Progenitor cell of endocrine pancreas (in vitro differentiated cells): ENCODE measurements at places on chromosomes 7 and 10. TPM values are rescaled to one million over a fixed set of nuclear protein-coding genes. Genes with fewer than 3 reads are reported as not detected.

DNA sequence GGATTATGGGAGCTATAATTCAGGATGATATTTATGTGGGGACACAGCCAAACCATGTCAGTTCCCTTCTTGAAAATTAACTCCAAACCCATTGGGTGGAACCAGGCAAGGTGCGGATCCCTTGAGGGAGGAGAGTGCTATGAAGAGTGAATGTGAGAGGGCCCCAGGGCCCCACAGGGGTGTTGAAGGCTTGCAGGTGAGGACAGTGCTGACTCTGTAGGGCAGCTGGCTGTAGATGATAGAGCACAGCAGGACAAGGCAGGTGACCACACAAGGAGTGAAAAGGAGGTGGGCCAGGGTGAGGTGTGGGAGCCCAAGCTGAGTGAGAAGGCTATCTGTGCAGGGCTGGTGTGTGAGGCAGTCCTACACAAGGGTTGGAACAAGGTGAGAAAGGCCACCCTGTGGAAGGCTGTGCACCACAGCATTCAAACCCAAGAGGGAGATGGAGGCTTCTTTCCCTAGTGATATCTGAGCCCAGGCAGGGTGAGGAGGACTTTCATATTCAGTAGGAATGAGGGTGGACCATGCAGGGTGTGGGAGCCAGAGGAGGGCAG, 746.0 kb upstream of the CELF2 start:
- H3K36me3 ChIP-seq: no peaks in the 10 kb centered on the region
- H3K27me3 ChIP-seq: peaks cover 4% of the 10 kb centered on the region
- H3K4me3 ChIP-seq: no peak overlapping the region
- DNase-seq: no peak

DNA sequence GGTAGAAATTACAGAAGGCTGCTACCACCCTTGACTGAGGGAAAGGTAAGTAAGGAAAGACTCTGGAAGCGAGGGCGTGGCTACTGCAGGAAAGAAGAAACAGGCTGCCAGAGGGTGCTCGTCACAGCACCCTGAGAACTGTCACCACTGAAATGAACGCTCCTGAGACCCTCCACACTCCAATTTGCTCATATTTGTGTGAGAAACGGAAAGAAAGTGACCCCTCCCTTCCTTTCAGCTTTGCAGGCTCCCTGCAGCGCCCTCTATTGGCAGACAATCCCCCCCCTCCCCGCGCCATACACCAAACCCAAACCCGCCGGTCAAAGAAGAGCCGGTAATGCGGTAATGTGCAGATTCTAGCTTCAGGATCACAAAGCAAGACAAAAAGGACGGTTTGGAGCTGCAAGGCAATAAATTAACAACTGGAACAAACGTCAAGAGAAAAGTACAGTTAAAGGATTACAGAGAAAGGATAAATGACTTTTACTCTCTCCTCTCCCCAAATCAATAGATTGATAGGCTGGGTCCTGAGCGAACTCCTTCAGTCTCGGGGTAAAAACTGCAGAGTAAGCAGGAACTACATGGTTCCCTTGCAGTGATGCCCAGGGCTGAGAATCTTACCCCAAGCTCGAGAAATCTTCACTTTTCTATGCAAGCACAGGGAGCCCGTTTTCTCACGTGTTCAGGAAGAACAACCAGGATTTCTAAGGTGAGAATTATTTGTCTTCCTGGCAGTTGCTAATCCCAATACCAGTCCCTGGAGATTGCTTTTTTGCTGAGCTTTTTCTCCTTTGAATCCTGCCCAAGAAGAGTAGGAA, 47.6 kb downstream of the STEAP1B start:
- no peaks in the 10 kb centered on the region for H3K36me3 ChIP-seq
- H3K4me3 ChIP-seq: peak overlapping the region; percentile 67
- H3K27me3 ChIP-seq: peaks cover 12% of the 10 kb centered on the region
- peaks cover 10% of the 10 kb centered on the region for H3K4me1 ChIP-seq

- H3K27me3 ChIP-seq: no peaks in the 10 kb centered on the region
- no peak overlapping the region for H3K27ac ChIP-seq
- no peak overlapping the region for H3K4me3 ChIP-seq
- H3K36me3 ChIP-seq: no peaks in the 10 kb centered on the region
- DNase-seq: no peak
These were observed 61.2 kb upstream of the YAE1 start for GRCh38 chr7:39504963-39505362.

Gene ADCYAP1R1
- 0.07 TPM in 1 of 2 replicates, not detected in the other for total RNA-seq

DNA sequence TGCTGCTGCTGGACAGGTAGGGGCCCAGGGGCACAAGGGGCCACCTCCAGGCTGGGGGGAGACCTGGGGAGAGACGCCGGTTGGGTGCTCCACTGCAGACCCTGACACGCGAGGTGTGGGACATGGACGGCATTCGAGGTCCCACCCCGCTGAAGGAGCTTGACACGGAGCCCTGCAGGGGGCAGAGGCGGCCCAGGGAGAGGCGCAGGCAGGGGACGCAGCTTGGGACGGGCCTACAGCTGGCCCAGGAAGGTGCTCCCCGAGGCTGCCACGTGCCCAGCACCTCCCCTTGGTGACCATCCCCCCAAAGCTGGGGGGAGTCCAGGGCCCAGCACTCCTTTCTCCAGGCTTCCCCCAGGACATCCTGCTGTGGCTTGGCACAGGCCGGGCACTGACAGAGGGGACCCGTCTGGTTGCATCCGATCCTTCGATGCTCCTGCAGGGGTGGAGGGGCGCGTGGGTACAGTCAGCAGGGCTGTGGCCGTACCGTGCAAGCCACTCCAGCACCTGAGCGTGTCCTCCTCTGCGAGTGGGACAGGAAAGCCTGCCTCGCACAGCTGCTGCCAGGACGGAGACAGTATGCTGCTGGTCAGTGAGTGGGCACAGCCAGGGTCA, 174.4 kb downstream of the ELFN1 start:
- H3K36me3 ChIP-seq: peaks cover 4% of the 10 kb centered on the region
- H3K27me3 ChIP-seq: no peaks in the 10 kb centered on the region
- peaks cover 1% of the 10 kb centered on the region for H3K4me1 ChIP-seq
- no peak overlapping the region for H3K27ac ChIP-seq

Gene SPDYE5
- not detected in 2 replicates for total RNA-seq

Gene COL13A1
- total RNA-seq: 0.43 and 0.47 TPM in 2 replicates

Gene HTR7
- total RNA-seq: 0.93 TPM in 2 replicates

Gene ITGB8
- 37.2 and 38.6 TPM in 2 replicates for total RNA-seq

GRCh38 chr10:78533098-78533497, 499.4 kb downstream of the RPS24 start:
- H3K4me1 ChIP-seq: peaks cover 28% of the 10 kb centered on the region
- DNase-seq: no peak
- H3K27ac ChIP-seq: no peak overlapping the region
- peaks cover 5% of the 10 kb centered on the region for H3K27me3 ChIP-seq
- H3K36me3 ChIP-seq: no peaks in the 10 kb centered on the region

DNA sequence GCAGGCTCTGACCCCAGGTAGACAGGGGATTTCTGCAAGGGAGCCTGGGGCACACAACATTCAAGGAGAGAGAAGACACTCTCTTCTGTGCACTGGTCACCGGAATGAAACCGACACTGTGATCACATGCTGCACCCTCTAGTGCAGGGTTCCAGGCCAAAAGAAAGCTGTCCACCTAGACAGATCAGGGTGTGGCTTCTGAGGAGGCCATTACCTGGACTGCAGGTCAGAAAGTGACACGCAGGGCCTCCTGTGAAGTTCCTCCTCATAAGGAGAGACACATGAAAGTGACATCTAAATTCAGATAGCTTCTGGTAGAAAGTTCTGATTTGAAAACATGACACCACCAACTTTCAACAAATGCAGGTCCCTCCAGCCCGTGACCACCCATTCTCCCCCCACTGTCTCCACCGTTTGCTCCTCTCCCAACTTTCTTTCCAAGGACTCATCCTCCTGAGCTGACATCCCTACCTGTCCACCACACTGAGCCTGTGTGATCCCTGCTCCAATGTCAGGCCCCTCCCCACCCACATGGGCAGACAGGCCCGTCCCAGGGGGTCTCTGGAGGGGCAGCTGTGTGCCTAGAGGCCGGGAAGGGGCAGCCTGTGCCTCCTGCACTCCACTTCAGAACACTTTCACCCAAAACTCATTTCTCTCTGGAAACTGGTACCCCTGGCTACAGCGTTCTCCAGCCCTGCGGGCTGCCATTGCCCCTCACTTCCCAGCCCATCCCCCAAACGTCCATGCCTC, 198.0 kb downstream of the TNS3 start:
- peaks cover 61% of the 10 kb centered on the region for H3K4me1 ChIP-seq
- H3K36me3 ChIP-seq: peaks cover 14% of the 10 kb centered on the region
- H3K27me3 ChIP-seq: no peaks in the 10 kb centered on the region
- H3K27ac ChIP-seq: no peak overlapping the region
- DNase-seq: no peak
- H3K4me3 ChIP-seq: no peak overlapping the region

GRCh38 chr7:44338600-44338999, 13.2 kb upstream of the CAMK2B start:
- H3K4me1 ChIP-seq: no peaks in the 10 kb centered on the region
- H3K27me3 ChIP-seq: peaks cover 26% of the 10 kb centered on the region
- no peaks in the 10 kb centered on the region for H3K36me3 ChIP-seq
- H3K27ac ChIP-seq: no peak overlapping the region

DNA sequence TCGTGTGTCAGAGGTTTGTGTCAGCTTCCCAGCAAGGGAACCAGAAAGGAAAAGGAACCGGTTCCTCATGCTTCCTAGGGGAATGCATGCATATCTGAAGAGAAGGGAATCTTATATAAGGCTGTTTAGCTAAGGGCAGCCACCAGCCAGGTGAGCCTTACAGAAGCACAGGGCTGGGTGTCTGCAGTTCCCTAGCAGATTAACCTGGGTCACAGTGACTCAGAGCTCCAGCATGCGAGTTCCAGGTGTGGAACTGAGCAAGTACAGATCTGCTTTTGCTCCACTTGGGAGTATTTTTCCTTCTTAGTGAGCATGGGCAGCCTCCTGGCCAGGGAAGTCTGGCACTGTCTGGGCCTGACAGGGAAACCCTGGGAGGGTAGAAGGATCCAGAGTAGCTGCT, 957 bp upstream of the ANKRD2 start:
- no peak overlapping the region for H3K27ac ChIP-seq
- no peaks in the 10 kb centered on the region for H3K4me1 ChIP-seq
- no peaks in the 10 kb centered on the region for H3K36me3 ChIP-seq
- H3K27me3 ChIP-seq: no peaks in the 10 kb centered on the region
- DNase-seq: no peak

Gene RRP12
- total RNA-seq: 33.5 and 36.6 TPM in 2 replicates

GRCh38 chr7:114784177-114784576, 137.7 kb upstream of the MDFIC start:
- H3K4me1 ChIP-seq: no peaks in the 10 kb centered on the region
- no peaks in the 10 kb centered on the region for H3K36me3 ChIP-seq
- H3K27me3 ChIP-seq: no peaks in the 10 kb centered on the region
- H3K4me3 ChIP-seq: no peak overlapping the region
- no peak for DNase-seq

GRCh38 chr7:33593611-33594010, 311.7 kb upstream of the BMPER start:
- no peak for DNase-seq
- no peak overlapping the region for H3K27ac ChIP-seq
- no peaks in the 10 kb centered on the region for H3K27me3 ChIP-seq
- no peak overlapping the region for H3K4me3 ChIP-seq
- H3K4me1 ChIP-seq: peaks cover 29% of the 10 kb centered on the region

Gene GDF2
- total RNA-seq: not detected in 2 replicates

DNA sequence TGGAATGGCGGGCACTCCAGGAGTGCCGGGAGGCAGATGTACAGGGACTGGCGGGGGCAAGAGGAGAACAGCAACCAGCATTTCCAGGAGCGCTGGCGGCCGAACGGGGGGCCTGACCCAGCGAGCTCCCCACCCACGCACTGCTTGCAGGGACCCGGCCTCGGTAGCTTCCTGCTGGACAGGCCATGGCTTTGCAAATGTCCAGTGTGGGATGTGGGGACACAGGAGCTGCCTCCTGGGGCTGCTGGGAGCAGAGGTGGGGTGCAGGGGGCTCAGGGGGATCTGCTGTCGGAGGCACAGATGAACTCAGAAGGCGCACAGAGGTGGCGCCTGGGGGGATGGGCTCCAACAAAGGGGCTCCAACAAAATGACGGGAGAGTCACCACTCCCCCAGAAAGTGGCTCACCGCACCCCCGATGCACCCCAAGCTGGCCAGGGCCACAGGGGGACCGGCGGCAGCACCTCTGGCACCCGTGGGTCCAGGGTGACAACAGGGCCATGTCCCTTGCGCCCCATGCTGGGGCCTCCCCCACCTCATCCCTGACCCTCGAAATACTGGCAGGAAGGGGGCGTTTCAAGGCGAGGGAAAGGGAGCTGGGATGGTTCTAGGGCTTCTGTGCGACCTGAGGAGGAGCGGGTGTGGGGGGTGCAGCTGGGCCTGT, 41.1 kb downstream of the AP5Z1 start:
- H3K27me3 ChIP-seq: no peaks in the 10 kb centered on the region
- no peak for DNase-seq
- H3K36me3 ChIP-seq: peaks cover 3% of the 10 kb centered on the region
- H3K4me3 ChIP-seq: no peak overlapping the region
- no peaks in the 10 kb centered on the region for H3K4me1 ChIP-seq

Gene ZP3
- total RNA-seq: not detected in 2 replicates

GRCh38 chr10:119520283-119520682, 22.2 kb downstream of the RGS10 start:
- no peaks in the 10 kb centered on the region for H3K4me1 ChIP-seq
- DNase-seq: no peak
- no peaks in the 10 kb centered on the region for H3K36me3 ChIP-seq
- peaks cover 8% of the 10 kb centered on the region for H3K27me3 ChIP-seq

- no peak overlapping the region for H3K4me3 ChIP-seq
- peaks cover 22% of the 10 kb centered on the region for H3K27me3 ChIP-seq
- H3K36me3 ChIP-seq: no peaks in the 10 kb centered on the region
- no peaks in the 10 kb centered on the region for H3K4me1 ChIP-seq
- DNase-seq: no peak
- H3K27ac ChIP-seq: no peak overlapping the region
These were observed 15.8 kb downstream of the ANKRD22 start for GRCh38 chr10:88835910-88836221.
